ENCODE measurements at places on chromosomes 16 and 17. TPM values are rescaled to one million over a fixed set of nuclear protein-coding genes. Genes with fewer than 3 reads are reported as not detected.

The LPO gene
- polyA plus RNA-seq: not detected

- DNase-seq: no peak
These were observed 9.5 kb downstream of the KRT12 start for GRCh38 chr17:40857535-40857934.

The GPR142 gene
- not detected for polyA plus RNA-seq

- peak; percentile 79 for DNase-seq
These were observed 1.4 kb upstream of the MATCAP1 start for GRCh38 chr16:67184995-67185650.

The MYL11 gene
- 10.9 TPM for polyA plus RNA-seq

The CA5A gene
- not detected for polyA plus RNA-seq

- DNase-seq: no peak
These were observed 26.7 kb downstream of the WNT9B start for GRCh38 chr17:46878055-46878454.

DNA sequence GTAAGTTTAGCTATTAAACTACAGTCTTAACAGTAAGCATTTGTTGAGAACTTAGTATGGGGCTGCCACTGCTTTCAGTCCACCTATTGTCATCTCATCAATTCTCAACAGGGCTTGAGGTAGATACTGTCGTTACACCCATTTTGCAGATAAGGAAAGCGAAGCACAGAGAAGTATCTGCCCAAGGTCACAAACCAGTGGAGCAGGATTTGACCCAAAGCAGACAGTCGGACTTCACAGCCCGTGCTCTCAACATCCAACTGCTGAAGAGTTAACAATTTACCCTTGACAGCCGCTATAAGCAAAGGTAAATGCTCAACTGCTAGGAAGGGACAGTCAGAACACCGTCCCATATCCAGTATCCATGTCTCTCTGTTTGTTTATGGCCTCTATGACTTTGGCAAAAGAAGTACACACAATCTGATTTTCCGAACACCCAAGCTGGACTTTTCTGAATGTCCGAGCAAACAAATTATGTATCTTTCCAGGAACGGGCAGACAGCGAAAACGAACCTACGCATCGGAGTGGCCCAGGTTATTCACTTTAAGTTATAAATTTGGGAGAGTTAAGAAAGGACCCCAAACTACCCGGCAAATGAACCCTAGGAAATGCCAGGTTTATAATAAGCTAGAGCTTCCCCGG, 1.2 kb downstream of the SIAH1 start:
- no peak for DNase-seq

GRCh38 chr17:57898487-57899311, 48.9 kb upstream of the MRPS23 start:
- no peak for DNase-seq

The NR1D1 gene
- 2.8 TPM for polyA plus RNA-seq

The SSTR5 gene
- not detected for polyA plus RNA-seq

DNA sequence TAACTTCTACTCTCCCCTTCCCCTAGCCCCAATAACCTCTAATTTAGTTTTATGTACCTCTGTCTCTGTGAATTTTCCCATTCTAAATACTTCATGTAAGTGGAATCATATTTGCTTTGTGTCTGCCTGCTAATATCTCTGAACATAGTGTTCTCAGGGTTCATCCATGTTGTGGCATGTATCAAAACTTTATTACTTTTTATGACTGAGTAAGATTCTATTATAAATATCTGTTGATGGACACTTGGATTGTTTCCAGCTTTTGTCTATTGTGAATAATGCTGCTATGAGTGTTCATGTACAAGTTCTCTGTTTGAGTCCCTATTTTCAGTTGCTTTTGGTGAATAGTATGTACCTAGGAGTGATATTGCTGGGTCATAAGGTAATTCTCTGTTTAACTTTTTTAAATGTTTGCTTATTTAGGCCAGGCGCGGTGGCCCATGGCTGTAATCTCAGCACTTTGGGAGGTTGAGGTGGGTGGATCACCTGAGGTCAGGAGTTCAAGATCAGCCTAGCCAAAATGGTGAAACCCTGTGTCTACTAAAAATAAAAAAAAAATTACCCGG, 92.8 kb downstream of the CHD9 start:
- DNase-seq: no peak
